ENCODE measurements at places on chromosomes 3 and 15.

DNA sequence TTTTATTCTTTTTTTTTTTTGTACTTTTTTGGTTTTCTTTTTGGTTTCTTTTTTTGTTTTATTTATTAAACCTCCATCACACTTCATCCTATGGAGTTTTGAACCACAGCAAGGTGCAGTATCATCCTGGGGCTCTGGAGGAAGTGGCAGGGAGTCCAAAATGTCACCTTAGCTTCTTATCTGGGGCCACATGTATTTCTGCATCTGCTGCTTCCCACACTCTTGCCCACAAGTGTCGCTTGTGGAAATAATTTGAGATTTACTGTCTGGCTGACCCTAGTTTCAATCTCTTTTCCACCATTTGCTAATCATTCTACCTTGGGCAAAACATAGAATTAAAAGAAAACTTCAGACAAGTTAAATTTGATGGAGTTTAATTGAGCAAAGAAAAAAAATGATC, 6.4 kb downstream of the OPA1 start:
- DNase-seq, result no peak

- DNase-seq, result peak; percentile 40
Observed at GRCh38 chr3:53881691-53882593, at the start of gene ACTR8. TSS of gene ACTR8 (minus strand) at chr3:53882152. CDS start at chr3:53882101, 51 bp downstream.

- no peak for DNase-seq
Observed at GRCh38 chr15:76199106-76200082, 111.9 kb downstream of the ETFA start.

GRCh38 chr3:16370503-16370871, 105.5 kb downstream of the OXNAD1 start:
- DNase-seq, result no peak

- DNase-seq, result no peak
Observed at GRCh38 chr15:101827257-101827656, 15.3 kb downstream of the OR4F15 start.

DNA sequence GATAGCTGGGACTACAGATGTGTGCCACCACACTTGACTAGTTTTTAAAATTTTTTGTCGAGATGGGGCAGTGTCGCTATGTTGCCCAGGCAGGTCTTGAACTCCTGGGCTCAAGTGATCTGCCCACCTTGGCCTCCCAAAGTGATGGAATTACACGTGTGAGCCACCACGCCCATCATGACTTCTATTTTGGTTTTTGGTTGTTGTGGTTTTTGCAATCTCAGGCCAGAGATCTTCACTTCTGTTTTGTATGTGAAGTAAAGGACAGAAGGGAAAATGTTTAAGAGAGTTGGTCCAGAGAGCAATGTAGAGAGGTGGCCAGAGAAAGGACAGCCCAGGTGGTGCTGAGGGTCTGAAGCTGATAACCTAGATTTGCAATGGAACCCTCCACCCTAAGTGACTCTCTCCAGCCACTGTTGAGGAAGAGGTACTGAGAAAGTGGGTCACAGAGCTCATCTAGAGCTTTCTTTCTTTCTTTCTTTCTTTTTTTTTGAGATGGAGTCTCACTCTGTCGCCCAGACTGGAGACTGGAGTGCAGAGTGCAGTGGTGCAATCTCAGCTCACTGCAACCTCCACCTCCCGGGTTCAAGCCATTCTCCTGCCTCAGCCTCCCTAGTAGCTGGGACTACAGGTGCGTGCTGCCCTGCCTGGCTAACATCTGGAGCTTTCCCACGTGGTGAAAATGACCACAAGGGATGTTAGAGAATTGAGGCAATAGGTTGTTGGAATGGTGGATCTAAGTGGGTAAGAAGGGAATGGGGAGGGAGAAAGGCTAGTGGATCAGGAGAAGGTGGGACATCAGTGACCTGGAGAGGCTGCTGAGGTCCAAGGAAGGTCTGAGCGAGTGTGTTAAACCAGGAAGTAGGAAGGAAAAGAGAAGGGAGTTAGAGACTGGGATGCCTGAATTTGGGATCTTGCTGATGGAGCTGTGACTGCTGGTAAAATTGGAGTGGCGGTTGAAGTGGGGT, 22.4 kb upstream of the SEMA4B start:
- DNase-seq, result no peak

- DNase-seq, result no peak
Observed at GRCh38 chr3:88311826-88312225, 162.1 kb downstream of the C3orf38 start.

DNA sequence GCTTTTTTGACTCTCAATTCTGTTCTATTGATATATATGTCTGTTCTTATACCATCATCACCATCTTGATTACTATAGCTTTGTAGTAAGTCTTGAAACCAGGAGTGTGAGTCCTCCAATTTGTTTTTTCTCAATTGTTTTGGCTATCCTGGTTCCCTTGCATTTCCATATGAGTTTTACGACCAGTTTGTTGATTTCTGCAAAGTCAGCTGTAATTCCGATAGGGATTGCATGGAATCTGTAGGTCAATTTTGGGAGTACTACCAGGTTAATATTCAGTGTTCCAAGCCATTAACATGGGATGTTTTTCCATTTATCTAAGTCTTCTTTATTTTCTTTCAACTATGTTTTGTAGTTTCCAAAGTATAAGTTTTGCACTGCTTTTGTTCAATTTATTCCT, 27.0 kb downstream of the PGBD4 start:
- DNase-seq, result no peak

DNA sequence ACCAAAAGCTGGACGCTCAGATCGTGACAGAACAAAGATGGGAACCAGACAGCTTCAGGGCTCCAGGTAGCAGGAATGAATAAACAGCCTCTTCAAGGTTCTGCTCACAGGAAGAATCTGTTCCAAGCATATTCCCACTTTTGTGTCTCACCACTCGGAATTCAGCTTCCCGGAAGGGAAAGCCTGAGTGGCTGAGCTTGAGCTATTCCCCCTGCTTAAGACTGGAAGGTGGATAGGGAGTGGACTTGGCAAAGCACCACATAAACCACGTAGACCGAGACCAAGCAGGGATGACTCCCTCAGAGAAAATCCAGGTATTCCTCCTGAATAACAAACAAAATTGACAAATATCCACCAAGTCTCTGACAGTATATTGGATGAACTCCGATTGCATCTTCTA, 180.2 kb upstream of the NR2F2 start:
- DNase-seq, result no peak

DNA sequence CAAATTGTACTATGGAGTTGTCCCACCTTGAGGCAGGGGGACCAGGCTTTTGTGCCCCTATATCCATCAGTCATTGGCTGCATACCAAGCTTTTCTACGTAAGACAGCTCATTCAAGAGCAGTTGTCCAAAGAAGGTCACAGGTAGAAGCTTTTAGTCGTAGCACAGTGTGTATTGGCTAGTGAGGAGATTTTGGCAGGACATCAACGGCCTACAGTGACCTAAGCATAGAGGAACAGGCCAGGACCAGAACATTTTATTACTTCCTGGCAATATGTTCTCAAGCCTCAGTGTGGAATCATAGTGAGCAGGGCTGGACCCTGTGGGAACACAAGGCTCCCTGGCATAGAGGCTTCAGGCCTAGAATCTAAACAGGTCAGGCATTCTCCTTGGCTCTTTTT, 105.4 kb upstream of the ANKRD28 start:
- no peak for DNase-seq

- no peak for DNase-seq
Observed at GRCh38 chr3:194043516-194043915, 92.4 kb upstream of the HES1 start.
